Bronchus fibroblast of lung (primary cell): ENCODE measurements at places on chromosomes 7 and 10. TPM values are rescaled to one million over a fixed set of nuclear protein-coding genes. Genes with fewer than 3 reads are reported as not detected.

PLCE1 gene
- total RNA-seq: 3.0 and 3.5 TPM in 2 replicates

DRGX gene
- total RNA-seq: not detected in 2 replicates

TAS2R41 gene
- total RNA-seq: not detected in 2 replicates

TDRD1 gene
- not detected in 2 replicates for total RNA-seq

GIMAP8 gene
- not detected in 2 replicates for total RNA-seq

MRLN gene
- total RNA-seq: not detected in 2 replicates
